Cerebellar cortex (tissue), 1 donor: ENCODE measurements at places on chromosomes 3 and 15.

GRCh38 chr15:56759450-56759845, 26.1 kb upstream of the ZNF280D start:
- no peak for DNase-seq

DNA sequence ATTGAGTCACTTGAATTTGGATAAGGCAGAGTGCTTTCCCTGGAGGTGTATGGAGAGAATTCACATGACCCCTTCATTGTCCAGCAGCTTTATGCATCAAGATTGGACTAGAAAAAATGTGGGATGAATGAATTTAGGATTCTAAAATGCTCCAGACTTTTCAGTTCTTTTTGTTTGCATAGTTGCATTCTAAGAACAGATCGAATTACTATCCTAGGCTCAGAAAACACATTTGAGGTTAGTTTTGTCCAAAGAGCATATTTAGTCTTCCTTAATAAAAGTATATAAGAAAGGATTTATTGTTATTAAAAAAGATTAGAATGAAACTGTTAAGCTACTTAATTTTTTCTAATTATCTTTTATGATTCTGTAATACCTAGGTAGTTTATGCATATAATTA, 127.4 kb downstream of the UBE2E2 start:
- DNase-seq, result no peak

DNA sequence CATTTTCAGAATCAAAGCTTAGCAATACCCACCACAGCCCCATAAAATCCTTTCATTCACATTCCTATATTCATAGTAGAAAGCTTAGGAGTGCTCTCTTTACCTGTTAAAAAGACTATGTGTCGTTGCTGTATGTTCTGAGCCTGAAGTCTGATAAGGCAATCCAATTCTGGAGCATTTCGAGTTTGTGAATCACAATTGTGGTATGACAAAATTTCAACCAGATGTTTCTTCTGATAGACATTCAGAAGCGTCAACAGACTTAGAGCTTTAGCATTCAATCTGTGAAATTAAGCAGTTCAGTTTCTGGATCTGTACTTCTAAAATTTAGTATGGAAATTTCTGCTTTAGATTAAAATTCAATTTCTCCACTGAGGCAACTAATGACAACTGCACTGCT, 58.3 kb downstream of the TASOR start:
- DNase-seq, result no peak

GRCh38 chr15:70775160-70775559, 11.8 kb upstream of the UACA start:
- DNase-seq, result no peak

- DNase-seq, result no peak
These were observed 99.0 kb downstream of the CNTN3 start for GRCh38 chr3:74515451-74515850.

DNA sequence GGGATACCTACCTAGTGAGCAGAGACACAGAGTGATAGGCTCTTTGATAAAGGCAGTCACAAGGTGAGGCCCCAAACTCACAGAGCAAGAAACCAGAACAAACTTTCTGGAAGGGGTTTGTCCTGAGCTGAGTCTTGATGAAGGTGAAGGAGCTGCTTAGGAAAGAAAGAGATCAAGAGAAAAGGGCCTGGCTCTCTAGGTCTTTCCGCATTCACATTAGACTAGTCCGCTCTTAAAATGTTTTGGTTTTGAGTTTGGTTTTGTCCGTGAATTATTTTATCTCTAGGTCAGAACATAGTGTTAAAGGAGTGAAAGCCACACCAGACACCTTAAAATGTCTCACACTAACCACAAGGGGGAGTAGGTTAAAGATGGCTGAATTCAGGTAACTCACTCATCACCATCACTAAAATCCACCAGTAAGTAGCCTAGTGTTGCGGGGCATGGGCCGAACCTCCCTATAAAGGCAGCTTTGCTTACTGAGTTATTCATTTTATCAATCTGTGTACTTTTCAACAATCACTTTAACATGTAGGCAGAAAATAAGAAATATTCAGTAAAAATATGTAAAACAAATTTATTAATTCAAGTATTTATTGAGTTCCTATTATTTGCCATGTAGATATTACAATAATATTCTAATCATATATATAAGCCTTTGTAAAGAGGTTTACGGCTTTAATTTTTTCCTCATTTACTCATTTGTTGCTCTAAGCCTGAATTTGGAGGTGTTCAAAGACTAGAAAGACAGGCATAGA, 121.5 kb upstream of the TSC22D2 start:
- DNase-seq, result peak; percentile 50

GRCh38 chr15:57685306-57686095, 21.0 kb upstream of the POLR2M start:
- DNase-seq, result no peak

GRCh38 chr3:62940771-62941563, 65.8 kb upstream of the CADPS start:
- DNase-seq, result no peak

DNA sequence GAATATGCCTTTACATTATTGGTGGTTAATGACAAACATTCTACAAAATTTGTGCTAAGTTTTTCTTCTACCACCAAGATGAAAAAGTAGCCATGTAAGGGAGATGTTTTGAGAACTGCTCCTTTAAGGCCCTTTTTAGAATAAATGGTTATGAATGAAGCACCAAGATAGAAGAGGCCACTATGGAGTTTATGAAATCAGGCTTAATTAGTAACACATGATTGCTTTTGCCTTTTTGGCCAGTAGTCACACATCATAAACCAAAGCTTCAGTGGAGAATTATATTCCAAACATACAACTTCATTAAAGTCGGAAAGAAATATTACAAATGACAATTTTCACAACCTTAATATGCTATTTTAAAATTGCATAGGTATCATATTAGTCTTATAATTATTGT, 331.7 kb downstream of the RBMS3 start:
- DNase-seq, result no peak

GRCh38 chr3:101036213-101036618, 43.0 kb upstream of the ABI3BP start:
- DNase-seq, result no peak

DNA sequence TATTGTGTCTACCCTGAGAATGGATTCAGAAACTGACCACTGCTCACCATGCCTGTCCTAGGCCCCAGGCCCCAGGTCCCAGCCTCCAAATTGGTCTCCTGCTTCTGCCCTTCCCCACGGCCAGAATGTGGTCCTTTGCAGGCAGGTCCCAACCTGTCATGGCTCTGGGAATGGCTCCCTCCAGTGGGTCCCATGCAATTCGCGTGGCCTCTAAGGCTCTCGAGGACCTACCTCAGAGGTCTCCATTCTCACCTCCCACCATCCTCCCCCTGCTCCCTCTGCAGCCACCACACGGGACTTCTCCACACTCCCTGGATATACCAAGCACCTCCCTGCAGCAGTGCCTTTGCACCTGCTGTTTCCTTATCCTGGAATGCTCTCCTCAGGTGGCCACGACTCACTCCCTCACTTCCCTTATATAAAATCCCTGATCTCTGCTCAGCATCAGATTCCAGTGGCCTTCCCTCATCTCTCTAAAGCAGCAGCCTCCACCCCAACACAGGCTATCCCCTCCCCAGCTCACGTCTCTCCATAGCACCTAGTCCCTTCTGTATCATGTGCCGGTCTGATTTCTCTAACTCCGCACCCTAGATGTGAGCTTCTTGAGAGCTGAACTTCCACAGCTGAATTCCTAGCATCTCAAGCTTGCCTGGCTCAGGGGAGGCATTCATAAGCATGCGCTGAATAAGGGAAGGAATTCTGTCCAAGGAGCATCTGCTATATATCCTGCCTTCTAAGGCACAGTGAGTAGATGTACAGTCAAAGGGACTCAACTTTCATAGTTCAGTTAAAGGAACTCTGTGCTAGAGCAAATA, 56.9 kb downstream of the ARRDC4 start:
- no peak for DNase-seq

GRCh38 chr3:170815936-170816335, 54.1 kb downstream of the RPL22L1 start:
- DNase-seq, result no peak

DNA sequence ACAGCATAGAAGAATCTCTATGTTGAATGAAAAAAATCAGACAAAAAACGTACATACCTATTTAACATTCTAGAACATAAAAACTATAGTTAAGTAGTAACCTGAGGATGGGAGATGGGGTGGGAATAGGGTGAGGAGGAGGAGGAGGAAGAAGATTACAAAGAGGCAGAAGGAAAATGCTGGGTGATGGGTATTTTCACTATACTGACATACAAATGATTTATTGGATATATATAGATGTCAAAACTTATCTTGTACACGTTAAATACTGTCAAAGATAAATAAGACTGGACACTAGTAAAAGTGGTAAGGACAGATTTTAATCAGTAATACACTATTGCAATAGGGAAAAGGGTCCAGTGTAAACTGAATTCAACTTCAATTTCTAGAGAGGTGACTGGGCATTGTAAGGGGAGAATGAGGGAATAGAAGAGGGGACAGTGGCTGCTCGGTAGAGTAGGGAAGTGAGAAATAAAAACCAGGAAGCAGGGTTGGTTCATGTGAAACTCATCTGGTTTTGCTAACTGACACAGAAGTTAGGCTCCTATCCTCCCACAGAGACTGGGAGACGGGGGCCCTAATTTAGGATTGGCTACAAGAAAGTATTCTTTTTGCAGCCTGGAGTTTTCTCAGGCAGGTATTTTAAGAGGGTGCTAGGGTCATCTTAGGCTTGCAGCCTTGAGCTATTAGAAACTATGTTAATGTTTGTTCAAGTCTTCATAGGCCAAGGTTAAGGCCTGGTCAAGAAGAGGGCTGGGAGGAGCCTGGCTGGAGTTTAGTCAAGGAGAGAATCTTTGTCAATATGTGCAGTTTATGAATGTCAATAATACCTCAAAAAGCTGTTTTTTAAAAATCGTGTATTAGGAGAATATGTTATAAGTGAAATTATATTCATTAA, 15.0 kb upstream of the C15orf61 start:
- DNase-seq, result no peak

DNA sequence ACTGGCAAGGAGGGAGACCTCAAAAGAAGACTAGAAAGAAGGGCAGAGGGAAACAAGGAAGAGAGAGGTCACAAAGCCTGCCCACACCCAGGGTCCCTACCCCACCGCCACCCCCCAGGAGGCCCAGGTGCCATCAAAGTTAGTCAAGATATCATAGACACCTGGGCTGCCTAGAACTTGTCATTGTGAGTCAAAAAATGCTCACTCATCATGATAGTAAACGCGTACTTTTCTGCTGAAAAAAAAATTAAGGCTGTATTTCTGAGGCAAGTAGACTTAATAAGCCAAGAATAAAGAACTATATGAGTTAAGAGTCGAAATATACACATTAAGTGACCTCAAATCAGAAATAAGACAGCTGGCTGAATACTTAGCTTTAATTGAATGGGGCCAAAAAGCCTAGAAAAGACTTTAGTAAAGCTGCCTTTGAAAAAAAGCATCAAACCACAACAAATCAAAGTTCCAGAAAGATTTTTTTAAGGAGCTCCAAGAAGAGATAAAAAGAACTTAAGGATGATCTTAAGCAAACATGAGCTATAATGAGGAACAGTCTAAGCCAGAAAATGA, 415.5 kb upstream of the PPP2R3A start:
- no peak for DNase-seq

DNA sequence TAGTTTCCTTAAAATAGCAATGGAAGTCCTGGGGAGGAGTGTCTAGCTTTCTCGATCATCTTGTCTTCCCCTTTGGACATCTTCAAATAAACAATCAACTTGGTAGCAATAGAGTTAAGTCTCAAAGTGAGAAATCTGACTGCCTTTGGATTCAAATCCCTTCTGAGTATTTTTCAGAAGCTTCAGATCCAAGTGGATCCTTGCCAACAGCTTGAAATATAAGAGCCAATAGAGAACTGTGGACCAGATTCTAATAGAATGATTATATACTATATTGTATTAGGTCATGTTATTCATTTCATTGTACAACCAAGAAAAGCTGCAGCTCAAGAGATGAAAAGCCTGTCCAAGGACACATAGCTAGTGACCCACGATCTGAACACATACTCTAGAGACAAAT, 60.2 kb downstream of the SYNPR start:
- no peak for DNase-seq

- no peak for DNase-seq
These were observed 4.2 kb downstream of the CAPN3 start for GRCh38 chr15:42363487-42363886.

- DNase-seq, result no peak
These were observed 313.9 kb downstream of the PTPRG start for GRCh38 chr3:61875046-61875844.

GRCh38 chr3:34077417-34078195, 279.2 kb downstream of the PDCD6IP start:
- DNase-seq, result peak; percentile 84

DNA sequence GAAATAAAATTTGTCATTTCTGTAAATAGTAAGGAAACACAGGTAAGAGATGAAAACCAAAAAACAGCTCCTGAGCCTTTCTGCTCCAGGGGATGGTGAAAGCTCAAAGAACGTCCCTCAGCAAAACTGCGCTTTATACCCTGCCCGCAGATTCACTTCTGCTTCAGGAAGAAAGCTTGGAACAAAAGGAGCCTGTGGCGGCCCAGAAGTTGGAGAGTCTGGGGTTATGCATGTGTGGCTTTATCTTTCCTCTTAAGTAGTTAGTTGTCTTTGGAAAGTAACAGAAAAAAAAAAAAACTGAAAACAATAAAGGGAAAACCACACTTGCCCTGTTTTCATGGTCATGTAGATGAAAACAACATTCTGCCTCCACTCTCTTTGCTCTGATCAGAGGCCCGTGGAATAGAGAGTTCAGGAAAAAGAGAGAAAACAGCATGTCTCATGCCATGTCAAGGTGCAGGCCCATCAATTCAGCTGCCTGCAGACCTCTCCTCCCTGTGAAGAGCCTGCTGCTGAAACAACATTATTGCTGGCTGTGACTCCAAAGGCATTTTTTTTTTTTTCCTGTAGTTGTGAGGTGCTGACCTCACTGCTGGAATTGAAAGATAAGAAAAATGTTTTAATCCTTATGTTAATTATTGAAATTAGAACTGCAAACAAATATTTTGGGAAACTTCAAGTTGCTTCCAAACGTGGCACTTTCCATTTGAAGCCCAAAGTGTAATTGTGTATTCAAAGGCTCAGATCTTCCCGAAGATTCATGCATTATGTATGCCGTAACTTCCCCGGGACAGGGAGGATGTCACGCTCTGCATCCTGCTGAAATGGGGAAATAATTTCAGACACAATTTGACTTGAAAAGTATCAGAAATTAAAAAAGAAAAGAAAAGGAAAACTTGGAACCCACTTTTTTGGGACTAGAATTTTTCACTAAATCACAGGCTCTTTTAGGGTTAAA, 108.4 kb upstream of the ZNF385D start:
- no peak for DNase-seq
